ENCODE measurements at places on chromosomes 7 and 10.

DNA sequence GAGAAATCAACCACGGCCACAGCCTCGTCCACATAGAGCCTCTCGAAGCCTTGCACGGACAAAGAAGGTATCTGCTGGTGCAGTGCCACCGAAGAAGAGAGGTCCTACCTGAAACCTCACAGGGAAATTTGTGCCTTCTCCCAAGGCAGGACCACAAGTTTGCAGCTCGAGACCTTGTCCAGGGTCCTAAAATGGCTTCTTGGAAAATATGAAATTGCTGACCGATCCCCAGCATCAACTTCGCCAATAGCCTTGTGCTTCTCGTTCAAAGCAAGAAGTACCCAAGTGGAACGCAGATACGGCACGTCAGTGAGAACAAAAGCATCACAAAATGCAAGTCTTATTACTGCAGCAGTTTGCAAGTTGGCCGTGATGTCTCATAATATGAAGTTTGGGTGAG lies 24.6 kb downstream of the PTPRN2 start:
- DNase-seq, result no peak

DNA sequence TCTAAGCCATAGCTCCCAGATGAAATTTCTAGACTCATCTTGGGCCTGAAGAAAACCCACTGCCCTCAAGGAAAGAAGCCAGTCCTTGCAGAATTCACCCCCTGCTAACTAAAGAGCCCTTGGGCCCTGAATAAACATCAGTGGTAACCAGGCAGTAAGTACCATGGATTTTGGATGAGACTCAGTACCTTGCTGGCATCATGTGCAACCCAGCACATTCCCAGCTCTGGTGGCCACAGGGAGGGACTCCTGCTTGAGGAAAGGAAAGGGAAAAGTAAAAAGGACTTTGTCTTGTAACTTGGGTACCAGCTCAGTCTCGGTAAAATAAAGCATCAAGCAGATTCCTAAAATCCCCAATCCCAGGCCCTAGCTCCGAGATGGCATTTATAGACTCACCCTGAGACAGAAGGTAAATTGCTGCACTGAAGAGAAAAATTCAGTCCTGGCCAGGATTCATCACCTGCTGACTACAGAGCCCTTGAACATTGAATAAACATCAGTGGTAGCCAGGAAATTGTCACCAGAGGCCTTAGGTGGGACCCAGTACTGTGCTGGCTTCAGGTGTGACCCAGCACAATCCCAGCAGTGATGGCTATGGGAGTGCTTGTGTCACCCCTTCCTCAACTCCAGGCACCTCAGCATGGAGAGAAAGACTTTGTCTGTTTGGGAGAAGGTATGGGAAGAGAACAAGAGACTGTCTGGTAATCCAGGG lies 31.2 kb upstream of the SFTPD start:
- DNase-seq, result no peak

GRCh38 chr7:69801729-69802682 lies 203.7 kb downstream of the AUTS2 start:
- DNase-seq, result no peak

GRCh38 chr7:2092279-2092678 lies 140.5 kb downstream of the MAD1L1 start:
- DNase-seq, result no peak

DNA sequence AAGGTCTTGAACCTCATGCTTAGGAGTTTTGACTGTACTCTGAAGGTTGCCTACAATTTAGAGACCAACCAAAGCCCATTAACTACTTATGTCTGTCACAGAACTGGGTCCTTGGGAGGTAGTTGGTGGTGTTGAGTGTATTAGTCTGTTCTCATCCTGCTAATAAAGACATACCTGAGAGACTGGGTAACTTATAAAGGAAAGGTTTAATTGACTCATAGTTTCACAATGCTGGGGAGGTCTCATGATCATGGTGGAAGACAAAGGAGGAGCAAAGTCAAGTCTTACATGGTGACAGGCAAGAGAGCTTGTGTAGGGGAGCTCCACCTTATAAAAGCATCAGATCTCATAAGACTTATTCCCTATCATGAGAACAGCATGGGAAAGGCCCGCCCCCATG lies 319.6 kb upstream of the ZMIZ1 start:
- no peak for DNase-seq
